ENCODE measurements at places on chromosomes 11 and 22. TPM values are rescaled to one million over a fixed set of nuclear protein-coding genes. Genes with fewer than 3 reads are reported as not detected.

DNA sequence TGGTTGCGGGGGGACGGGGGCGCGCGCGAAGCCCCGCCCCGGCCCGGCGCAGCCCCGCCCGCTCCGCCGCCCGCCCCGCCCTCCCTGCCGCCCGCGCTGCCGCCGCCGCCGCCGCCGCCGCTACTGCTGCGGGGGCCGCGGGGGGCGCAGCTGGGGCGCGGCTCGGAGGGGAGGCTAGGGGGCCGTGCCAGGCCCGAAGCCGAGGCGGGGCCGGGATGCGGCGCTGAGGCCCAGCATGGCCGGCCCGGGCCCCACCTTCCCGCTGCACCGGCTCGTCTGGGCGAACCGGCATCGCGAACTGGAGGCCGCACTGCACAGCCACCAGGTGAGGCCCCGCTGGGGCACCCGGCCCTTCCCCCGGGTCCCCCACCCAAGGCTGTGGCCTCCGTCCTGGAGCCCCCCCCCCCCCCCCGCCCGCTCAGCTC, at the start of gene ANKRD13D:
TSS of gene ANKRD13D (plus strand) at position 78 of the 425 bp plus-strand sequence. CDS start at position 236, 158 bp downstream.
- DNase-seq, result no peak

- no peak for DNase-seq
Measured at GRCh38 chr11:11923828-11924227, 82.1 kb downstream of the USP47 start.

GRCh38 chr11:112524798-112525197, 264.1 kb upstream of the PLET1 start:
- no peak for DNase-seq

DNA sequence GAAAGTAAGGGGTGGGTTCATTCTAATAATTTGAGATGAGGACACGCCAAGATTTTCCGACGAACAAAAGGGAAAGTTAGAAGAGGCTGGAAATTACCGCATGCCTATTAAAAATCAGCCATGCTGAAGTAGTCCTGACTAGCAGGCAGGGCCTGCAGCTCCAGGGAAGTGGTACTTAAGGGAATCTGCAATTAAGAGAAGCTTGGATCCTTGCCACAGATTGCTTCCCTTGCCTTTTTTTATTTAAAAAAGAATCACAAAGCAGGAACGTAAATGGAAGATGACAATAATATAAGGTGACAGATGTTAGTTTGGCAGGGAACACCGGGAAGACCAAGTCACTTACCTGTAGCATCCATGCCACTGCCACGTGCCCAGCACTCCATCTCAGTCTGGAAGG, 359.3 kb downstream of the CADM1 start:
- no peak for DNase-seq

GRCh38 chr11:125170510-125171031, 6.0 kb downstream of the PKNOX2 start:
- DNase-seq, result no peak

- DNase-seq, result no peak
Measured at GRCh38 chr11:43649921-43650320, 30.6 kb upstream of the HSD17B12 start.

DNA sequence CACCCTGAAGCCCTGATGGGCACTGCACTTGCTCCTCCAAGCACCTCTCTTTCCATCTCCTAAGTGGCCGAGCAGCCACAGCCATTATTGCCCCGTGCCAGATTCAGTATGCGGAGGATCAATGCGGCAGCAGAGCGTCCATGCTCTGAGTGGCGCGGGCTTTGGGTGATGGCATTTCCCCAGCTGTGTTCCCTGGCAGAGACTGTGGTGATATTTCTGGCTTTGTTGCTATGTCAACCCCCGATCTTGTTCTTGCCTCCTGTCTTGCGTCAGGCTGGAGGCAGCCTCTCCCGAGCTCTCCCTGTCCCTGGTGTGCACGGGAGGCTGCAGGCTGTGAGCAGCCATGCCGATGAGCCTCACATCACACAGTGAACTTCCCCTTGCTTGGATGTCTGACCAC, 1018.6 kb downstream of the TBC1D22A start:
- no peak for DNase-seq

DNA sequence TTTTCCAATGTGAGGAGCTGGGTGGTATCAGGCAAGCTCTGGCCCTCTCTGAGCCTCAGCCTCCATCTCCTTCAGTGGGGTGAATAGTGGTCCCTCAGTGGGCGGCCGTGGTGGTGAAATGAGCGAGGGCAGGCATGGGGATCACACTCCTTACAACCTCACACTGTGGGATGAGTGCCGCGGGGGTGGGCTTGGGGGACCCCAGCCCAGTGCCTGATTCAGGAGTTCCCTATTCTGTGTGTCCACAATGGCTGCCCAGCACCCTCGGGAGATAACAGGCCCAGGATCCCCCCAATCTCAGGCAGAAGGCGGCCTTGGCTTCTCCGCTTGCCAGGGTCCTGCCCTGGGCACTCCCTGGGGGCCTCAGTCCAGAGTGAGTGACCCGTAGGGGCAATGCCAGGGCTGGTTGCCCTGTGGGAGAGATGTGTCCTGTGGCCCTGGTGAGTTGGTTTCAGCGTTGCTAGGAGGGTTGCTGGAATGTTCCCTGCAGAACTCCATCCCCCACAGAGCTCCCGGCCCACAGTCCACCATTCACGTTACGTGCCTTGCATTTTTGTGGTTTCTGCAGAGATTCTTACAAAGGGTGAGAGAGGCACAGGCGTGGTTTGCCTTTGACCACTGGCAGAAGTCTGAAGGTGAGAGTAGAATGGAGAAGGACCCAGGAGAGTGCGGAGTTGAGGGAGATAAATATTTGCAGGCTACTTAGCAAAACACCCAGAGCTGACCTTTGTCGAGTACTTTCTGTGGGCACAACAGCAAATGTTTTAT, 2.9 kb downstream of the ALDH3B1 start:
- DNase-seq, result peak; percentile 97

- peak; percentile 98 for DNase-seq
Measured at GRCh38 chr11:12042215-12042676, 33.8 kb upstream of the DKK3 start.

DNA sequence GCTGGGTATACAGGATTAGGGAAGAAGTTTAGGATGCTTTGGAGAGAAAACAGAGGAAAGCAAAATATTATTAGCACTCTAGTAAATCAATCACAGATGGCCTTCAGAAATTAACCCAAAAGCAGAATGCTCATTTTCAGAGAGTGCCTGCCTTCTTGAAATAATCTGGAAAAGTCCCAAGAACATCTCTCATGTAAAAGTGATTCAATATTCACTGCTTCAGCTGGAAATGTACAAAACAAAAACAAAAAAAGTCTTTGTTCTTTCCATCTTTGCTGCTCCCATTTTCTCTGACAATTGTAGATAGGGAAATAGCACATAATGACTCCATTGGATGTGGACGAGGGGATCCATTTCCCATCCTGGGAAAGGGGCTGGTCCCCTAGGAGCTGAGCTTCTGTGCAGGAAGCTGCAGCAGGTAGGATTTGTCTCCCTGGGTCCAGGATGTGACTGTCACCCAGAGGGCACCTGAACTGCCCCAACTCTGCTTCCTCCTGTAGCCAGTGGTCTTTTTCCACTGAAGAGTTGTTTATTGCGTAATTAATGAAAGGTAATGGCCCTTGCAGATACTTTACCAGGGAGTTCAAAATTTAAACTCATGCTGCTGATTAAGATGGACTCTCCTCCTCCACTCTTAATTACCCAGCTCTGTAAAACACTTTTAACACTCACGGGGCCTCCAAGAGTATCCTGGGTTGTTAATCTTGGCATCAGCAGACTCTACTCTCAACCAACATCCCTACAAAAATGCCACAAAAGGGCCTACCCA, 57.9 kb downstream of the SC5D start:
- DNase-seq, result no peak

Gene KRTAP5-7
- not detected for total RNA-seq

Gene OR52E5
- not detected for total RNA-seq

Gene MMP27
- not detected for total RNA-seq

Gene CD3D
- not detected for total RNA-seq

Gene OR10V1
- not detected for total RNA-seq

Gene SCUBE1
- total RNA-seq, result not detected

Gene CALCA
- not detected for total RNA-seq

Data from HFFc6 (cell line).